Stimulated activated CD4-positive, alpha-beta T cell treated with anti-CD3 and anti-CD28 coated beads, TNF-alpha, amount 100 ng/mL, for 1 hour (primary cell): ENCODE measurements at places on chromosomes 2 and 18.

DNA sequence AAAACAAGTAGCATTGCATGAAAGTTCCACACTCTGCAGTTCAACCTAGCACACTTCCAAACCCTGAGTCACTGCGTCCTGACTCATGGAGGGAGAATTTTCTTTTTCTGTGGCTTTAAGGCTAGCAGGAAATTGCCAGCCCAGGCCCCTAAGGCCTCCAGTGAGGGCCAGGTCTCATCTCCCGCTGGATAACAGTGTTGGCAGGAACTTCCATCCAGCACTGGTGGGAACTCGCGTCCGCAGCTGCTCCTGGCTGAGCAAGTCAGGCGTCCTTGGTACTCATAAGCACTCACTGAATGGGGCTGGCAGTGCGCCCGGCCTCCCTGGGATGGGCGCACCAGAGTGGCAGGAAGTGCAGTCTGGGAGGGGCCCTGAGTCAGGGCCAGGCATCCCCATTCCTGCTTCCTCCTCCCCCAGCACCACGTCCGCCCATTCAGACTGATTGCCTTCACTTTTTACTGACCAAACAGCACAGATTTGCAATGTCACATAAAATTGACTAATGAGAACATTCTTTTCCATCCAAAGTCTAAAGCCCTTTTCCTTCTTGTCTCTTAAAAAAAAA, 14.3 kb downstream of the MALL start:
- DNase-seq, result no peak

DNA sequence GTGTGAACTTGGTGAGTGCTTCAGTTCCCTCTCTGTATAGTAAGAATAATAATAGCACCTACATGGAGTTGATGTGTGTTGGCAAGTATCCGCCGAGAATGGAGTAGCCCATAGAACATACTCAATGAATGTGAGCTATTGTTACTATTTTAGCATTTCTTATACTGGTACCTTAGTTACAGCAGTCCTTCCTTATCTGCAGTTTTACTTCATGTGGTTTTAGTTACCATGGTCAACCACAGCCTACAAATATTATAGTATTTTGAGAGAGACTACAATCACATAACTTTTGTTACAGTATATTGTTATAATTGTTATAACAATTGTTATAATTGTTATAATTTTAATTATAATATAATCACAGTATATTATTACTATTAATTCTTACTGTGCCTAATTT, 152.5 kb upstream of the RASGRP3 start:
- DNase-seq, result no peak

DNA sequence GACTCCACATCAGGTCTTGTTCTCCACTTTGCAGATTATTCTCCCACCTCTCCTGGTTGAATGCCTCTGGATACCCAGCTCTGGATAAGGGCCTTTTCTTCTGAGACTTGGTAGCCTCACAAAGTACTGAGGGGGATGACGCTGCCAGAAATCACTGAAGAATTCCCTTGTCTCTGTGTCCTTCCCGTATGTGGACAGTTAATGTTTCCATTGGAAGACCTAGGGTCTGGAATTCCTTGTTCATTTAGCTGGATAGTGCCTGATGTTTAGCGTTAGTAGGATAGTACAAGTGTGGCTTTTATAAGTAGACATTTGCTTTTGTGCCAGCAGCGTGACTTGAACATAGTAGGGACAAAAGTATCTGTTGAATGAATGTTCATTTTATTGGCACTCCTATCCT, 76.9 kb downstream of the CLHC1 start:
- no peak for DNase-seq

- DNase-seq, result no peak
These were observed 23.7 kb downstream of the COL6A3 start for GRCh38 chr2:237390235-237390634.

- DNase-seq, result no peak
These were observed 28.3 kb upstream of the INSIG2 start for GRCh38 chr2:118059919-118060478.

DNA sequence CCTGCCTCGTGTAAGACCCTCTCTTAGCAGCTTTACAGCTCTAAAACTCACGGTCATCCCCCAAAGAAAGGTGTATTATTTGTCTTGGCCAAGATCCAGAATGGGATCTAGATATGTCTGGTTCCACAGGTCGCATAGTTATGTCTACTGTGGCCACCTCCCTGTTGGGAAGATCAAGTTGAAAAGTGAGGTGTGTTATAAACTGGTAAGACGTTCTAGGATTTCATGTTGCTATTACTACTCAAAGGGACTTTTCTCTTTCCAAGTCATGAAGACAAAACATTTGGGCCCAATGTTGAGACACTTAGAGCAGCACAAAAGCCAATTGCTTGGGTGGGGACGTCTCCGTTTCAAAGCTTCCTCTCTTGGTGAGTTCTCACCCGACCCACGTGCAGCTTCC, 766.0 kb downstream of the RNF144A start:
- no peak for DNase-seq

DNA sequence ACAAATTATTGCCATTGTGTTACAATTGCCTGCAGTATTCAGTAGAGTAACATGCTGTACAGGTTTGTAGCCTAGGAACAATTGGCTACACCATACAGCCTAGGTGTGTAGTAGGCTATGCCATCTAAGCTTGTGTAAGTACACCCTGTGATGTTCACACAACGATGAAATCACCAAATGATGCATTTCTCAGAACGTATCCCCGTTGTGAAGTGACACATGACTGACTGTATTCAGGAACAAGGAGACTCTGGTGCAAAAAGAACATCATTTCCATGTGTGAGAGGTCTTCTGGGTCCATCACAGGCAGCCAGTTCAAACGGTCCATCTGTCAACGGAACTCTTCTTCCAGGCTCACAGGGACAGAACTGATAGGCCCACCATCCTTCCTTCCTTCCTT, 263.7 kb downstream of the ANAPC1 start:
- DNase-seq, result no peak

DNA sequence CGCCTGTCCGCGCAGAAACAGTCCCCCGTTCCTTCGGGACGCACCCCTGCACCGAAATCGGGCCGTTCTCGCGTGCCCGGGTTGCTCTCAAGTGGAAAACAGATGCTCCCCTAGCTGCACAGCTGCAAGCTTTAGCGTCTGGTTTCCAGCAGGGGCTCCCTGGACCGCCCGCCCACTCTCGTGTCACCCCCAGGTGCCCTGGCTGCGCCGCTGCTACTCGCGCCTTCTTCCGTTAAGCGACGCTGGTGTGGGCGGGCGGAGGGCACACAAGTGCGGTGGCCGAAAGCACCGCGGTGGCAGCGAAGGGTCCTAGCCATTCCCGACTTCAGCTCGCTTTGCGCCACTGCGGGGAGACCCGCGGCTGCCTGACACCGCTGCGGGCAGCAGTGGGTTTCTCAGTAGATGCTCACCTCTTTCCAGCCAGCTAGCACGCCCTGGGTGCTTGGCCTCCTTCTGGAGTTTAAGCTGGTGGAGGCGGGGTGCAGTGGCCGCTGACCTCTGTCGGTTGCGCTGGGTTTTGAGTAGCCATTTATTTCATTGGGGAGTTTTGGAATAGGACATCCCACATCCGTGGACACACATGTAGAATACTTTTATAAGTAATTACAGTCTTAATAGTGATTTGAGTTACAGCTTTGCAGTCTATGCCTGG, 806 bp downstream of the ZNF407 start:
- peak; percentile 21 for DNase-seq

DNA sequence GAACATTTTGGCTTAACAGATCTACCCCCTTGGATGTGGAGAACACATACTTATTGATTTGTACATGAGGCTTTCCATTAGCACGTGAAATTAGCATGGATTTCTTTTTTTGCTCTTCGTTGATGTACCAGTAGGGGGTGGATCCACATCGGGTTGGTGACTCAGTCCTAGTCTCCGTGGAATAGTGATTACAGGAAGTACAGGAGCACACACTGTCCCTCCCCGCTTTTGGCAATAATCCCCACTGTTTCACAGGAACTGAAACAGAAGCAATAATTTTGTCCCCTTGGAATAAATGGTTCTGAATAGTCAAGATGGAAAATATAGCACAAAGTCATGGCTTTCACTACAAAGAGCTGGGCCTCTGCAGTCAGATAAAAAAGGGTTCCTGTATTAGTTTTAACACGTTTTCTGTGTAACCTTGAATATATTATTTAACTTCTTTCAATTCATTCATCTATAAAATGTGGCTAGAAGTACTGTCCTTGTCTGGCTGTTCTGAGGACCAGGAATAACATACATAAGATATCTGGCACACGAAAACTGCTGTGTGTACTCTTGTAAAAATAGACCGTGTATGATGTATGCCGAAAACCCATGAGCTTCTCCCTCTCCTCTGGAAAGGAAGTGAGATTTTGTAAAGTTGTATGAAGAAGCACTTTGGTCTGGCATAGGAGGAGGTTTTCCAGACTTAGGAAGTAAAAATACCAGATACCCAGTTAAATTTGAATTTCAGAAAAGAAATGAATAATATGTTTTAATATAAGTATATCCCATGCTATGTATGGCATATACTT, 229.2 kb downstream of the GALR1 start:
- no peak for DNase-seq

GRCh38 chr2:105519516-105519915, 120.7 kb upstream of the FHL2 start:
- no peak for DNase-seq

DNA sequence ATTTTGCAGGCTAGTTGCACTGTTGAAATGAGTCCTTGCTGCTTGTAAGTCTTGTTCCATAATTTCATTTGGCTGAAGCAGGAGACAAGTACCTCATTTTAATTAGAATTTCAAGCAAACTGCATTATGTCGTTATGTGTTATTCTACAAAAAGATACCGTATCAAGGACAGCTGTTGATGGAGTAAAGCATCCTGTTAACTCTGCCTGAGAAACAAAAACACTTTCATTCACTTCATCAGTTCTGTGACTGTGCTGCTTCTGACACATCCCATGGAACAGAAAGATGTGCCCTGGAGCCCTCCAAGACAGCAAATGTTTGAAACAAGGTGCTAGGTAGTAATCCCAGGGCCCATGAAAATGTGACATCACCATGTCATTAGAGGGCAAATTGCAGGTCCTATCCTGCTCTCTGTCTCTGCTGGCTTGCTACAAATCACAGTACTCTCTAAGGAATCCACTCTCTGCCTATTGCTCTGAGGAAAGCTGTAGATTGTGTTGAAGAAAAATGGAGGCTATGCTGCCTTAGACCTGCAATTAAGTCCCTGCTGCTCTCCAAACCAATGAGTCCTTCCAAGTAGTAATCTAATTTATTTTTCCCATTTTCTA, 209.7 kb upstream of the PARD3B start:
- DNase-seq, result no peak

DNA sequence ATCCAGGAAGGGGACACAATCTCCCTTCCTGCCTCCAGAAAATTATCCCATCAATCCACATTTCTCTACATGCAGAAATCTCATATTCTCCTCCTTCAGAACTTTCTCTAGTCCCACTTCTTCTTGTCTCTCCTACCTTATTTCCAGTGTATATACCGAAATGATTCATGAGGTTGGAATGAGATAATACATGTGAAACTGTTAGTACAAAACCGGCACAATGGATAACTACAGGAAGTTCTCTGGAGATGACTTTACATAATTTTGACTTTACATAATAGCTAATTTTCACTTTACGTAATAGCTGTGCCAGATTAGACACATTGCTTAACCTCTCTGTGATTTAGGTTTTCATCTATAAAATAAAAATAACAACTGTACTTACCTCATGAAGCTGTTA, 801.3 kb downstream of the ERBB4 start:
- no peak for DNase-seq

DNA sequence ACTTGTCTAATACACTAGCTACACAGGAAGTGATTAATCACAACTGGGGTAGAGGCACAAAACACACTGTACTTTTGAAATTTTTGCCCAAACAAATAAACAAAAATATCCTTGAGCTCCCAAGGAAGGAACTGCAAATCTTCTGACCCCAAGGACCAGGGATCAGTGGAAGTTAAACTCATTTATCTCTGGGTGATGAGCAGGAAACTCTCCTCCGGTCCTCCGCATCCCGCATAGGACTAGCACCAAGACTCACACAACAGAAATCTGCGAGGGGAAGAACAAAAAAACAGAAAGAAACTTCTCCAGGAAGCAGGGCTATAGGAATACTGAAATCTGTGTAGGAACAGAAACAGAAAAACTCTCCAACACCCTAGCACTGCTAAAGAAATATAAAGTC, 650.3 kb downstream of the DCDC2C start:
- DNase-seq, result no peak
